NCI-H2081 treated with DMSO at 0.1 percent for 48 hours (cell line): ENCODE measurements at places on chromosomes 6 and 20.

- no peak for DNase-seq
Measured at GRCh38 chr6:123352279-123352678, 284.5 kb downstream of the TRDN start.

DNA sequence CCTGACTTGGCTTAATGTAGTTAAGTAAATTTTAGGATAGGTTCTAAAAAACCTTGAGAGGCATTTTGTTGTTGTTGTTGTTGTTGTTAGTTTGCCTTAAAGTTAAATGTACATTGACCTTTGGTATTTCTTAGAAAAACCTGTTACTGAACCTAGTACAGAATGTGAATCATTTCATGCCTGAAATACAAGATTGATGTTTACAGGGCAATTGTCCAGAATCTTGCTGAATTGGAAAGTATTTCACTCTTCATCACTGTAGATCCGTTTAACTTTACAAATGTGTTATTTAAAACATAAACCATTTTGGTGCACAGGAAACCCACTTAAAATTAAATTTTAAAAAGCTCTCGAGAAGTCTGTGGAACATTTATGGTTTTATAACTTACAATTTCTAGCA lies 75.0 kb downstream of the CEP57L1 start:
- DNase-seq, result no peak

DNA sequence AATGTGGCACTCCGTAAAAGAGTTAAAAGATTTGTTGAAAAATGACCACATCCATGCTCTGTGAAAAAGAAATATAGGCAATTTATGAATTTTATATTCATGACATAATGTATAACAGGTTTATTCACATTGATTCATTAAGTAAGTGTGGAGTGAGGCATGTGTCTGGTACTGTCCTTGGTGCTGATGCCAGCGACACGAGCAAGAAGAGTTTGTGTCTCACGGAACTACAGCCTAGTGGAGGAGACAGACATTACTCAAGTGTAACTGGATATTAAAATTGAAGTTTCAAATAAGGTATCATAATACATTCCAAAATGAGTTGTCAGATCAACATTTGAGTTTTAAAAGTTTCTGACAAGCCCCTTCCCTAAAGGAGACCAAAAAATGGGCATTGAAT lies 158.2 kb upstream of the PRND start:
- no peak for DNase-seq

DNA sequence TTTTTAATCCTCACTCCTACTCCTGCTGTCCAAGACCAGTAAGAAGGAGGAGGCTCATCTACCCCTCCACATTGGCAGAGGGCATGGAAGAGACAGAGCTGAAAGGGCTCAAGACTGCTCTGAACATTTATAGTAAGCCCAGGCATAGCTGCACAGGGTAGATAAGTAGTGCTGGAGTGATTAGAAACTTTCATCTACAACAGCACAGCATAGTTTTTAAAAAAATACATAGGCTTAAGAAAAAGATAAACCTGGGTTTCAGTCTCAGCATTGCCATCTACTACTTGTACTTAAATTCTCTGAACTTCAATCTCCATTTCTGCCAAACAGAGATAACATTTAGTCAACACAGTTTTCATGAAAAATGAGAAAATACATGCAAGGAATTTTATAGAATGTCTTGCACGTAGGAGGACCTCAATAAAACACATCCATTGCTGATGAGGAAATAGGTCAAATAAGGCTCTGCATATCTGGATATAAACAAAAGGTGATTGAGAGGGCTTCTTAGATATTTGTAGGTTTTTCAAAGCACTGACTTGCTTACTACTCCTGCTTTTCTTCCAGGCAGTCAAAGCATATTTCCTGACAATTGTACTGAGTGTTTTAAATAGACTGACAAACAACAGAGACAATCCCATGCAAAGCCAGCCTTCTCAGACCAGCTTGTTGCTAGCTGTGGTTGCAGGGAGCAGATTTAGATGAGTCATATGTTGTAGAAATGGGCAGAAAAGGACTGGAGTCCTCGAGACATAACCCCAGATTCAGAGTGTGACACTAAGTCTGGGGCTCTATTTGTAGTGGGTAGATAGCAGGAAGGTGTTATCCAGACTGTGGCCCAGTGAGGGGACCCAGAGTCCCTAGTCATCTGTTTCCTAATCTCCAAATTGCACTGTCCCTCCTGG lies 107.4 kb upstream of the TAB2 start:
- no peak for DNase-seq

- no peak for DNase-seq
Measured at GRCh38 chr20:61953037-61954021, 112.4 kb downstream of the TAF4 start.

DNA sequence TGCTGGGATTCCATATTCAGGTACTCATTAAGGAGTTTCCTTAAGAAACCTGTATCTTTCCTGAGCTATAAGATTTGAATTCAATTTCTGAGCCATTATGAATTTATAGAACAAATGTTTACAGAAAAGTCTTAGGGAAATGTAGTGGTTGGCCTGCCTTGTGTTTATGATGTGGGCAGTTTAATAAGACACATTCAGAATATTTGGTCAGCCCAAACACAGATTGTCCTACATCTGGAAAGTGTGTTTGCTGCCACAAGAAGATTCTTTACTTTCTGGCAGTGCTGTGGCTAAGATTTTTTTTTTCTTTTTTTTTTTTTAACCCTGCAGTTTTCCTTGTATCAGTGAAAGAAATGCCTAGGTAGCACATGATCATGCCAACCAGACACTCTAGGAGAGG lies 15.2 kb downstream of the TBX18 start:
- no peak for DNase-seq

- no peak for DNase-seq
Measured at GRCh38 chr20:3749689-3750531, 17.4 kb downstream of the HSPA12B start.

DNA sequence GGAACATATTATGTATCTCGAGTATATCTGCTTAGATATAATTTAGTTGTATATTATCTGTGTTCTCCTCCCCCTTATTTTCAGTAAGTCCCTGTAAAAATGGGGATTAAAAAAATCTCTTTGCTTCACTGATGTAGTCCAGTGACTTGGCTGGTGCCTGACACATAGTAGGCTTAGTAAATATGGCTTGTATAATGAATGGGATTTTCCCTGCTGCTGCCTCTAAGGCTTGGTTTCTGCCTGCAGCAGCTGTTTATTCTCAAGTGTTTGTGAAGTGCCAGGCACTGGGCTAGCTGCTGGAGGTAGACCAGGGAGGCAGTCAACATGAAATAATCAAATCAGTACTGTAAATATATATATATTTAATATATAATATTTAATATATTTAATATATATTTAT lies 1.6 kb upstream of the ZFP64 start:
- no peak for DNase-seq

- no peak for DNase-seq
Measured at GRCh38 chr20:49403012-49403411, 79.5 kb downstream of the KCNB1 start.

DNA sequence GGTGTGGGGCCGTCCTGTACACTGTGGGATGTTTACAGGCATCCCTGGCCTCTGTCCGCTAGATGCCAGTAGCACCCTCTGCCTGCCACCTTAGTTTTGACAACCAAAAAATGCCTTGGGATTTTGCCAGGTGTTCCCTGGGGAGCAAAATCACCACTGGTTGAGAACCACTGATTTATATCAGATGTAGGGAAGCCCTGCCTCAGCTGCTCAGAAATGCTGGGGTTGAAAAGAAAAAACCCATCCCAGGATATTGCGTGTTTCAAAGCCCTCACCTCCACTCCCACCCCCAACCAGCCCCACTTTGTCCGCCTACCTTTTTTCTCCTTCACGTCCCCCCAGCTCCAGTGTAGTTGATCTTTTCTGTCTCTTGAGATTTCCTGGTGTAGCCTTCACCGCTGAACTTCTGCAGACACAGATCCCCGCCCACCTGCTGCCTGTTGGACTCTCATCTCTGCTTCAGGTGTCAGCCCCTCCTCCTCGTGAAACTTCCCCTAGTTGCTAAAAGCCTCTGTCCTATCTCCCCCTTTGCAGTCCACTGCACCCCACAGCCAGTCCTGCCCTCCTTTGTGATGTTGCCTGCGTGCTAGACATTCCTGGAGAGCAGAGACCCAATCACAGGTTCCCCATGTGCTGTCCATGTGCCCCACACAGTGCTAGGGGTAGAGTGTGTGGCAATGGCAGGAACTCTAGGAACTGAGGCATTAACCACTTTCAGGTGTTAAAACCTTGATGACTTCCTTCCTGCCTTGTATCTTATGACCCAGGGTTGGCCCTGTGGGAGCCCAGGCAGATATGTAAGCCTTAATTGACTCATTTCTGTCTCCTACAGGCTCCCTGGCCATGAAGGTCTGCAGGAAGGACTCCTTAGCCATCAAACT lies 98.9 kb downstream of the TBC1D7 start:
- no peak for DNase-seq

GRCh38 chr6:83985715-83986114 lies 47.9 kb upstream of the MRAP2 start:
- no peak for DNase-seq

GRCh38 chr20:51334609-51335008 lies 207.9 kb downstream of the NFATC2 start:
- no peak for DNase-seq

GRCh38 chr6:5359417-5359816 lies 98.1 kb downstream of the FARS2 start:
- DNase-seq, result peak; percentile 66

- DNase-seq, result no peak
Measured at GRCh38 chr6:105097288-105097687, 82.5 kb downstream of the POPDC3 start.

DNA sequence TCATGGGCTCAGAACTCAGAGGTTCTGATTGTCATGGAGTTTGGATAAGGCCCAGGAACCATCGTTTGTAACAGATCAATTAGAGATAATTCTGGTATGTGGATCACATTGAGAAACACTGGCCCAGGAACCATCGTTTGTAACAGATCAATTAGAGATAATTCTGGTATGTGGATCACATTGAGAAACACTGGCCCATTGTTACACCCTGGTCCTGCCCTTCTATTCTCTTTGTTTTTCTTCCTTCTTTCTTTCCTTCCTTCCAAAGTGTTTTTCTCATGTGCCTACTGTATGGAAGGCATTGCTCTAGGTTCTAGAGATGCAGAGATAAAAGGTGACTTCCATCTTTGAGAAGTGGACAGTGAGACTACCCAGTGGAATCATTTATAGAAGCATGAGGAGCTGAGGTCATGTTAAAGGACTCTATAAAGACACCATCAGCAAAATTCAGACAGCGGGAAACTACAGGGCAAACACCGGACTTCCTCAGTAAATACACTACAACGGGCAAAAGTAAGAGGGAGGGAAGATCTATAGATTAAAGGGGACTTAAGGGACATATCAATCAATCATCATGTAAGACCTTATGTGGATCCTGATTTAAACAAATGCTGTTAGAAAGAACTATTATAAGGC lies 153.8 kb downstream of the UNC5CL start:
- no peak for DNase-seq

DNA sequence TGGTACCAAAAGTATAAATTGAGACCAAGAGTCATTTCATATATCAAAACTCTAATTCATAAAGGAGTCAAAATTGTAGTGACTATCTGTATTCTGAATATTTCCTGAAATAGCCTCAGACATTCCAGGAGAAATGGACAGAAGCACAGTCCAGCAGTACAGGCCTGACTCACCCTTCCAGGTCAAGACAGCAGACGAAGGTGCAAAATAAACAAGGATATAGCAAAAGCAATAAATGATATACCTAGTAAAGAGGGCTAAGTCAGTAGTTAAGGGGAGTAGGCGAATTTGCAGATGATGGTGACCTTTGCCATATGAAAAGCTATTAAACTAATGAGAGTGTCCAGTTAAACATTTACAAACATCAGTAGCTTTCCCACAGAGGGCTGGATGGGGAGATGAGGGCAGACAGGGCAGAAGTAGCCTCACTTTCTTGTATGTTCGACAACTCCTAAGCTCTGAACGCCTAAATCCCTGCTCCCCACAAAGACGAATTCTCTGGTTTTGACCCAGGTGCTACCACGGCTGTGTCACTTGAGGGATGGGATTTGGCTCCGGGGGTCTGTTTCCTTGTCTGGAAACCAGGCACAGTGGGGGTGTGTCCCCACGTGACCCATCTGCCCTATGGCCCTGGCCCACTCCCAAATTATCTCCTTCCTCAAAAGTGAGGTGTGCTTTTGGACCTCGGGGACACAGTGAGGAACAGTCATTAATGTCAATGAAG lies 3.6 kb upstream of the SLC52A3 start:
- no peak for DNase-seq

- no peak for DNase-seq
Measured at GRCh38 chr6:89356642-89357170, 4.2 kb upstream of the UBE2J1 start.

DNA sequence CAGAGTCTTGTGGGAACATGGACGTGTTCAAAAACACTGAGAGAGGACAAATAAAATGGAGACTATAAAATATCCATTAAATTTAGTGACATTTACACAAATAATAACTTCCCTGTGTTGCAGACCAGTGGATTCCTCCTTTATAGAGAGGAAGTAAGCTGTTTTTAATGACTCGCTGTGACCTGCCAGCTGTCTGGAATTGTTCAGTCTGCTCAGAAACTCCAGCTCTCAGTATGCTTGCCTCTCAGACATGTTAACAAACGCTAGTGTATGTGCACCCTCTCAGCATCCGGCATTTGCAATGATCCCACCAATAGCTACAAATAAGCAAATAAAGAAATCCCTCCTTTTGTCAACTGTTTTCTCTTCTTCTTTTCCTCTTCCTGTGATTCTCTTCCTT lies 158.0 kb upstream of the TCF21 start:
- no peak for DNase-seq

DNA sequence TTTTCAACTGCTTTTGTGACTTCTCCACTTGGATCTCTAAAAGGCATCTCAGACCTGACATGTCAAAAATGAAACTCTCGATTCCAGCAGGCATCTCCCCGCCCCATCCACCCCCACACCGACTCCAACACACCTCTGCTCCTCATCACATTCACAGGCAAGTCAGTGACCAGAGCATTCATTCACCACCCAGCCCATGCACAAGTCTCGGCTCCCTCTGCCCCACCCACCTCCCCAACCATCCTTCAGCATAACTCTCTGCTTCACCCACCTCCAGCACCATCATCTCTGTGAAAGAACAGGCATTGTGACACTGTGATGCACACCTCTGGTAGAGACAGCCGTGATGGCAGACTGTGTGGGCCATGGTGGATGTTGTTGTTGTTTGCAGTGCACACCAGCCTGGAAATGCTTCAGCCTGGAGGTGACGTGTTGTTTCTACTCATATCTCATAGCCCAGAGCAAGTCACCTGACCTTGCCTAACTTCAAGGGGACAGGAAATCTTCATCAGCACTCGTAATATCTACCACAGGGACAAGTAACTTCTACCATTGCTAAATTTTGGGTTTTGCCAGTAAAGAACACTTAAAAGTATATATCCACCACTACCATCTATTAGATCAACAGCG lies 56.5 kb downstream of the ANKRD60 start:
- no peak for DNase-seq

GRCh38 chr6:42315259-42315990 lies 97.8 kb upstream of the MRPS10 start:
- no peak for DNase-seq

DNA sequence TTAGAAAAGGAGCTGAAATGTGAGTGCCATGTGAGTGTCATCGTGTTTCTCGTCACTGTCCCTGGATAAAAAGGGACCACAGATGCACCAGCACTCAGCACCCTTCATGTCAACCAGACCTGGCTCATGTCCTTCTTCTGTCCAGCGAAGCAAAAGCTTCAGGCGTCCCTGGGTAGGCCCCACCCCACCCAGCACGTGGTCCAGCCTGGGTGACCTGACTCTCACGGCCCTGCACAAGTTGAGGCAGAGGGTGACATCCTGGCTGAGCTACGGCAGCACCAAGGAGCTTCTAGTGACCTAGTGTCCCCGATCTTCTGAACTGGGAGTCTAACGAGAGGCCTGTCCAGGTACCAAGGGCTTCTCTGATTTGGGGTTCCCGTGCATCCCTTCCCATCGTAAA lies 37.8 kb downstream of the PSMG4 start:
- DNase-seq, result no peak
